ENCODE measurements at places on chromosomes 5 and 9.

DNA sequence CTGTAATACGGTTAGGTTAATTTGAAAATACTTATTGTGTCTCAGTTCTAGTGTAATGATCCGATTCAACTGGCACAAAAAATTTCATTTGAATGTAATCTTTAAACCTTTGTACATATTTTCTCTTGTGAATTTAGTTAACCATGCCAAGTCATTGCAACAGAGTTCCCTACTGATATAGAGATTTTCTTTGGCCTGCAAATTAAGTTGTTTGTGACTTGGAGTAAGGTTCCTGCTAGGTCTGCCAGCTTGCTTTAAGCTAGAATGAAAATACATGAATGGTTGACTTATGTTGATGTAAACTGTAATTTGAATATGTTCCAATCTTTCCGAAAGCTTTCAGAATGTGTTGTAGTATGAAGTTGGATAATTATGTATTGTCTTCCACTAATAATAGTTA lies 1004.1 kb upstream of the EDIL3 start:
- no peak for DNase-seq

DNA sequence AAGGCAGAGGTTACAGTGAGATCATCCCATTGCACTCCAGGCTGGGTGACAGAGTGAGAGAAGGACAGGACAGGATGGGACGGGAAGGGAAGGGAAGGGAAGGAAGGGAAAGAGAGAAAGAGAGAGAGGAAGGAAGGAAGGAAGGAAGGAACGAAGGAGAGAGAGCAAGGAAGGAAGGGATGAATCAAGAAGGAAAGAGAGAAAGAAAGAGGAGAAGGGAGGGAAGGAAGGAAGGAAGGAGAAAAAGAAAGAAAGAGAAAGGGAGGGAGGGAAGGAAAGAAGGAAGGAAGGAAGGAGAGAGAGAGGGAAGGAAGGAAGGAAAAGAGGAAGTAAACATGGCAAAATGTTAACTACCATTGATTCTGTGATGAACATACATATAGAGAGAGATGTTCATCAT lies 28.8 kb downstream of the SGTB start:
- no peak for DNase-seq

GRCh38 chr9:127407492-127407843 lies 10.5 kb downstream of the SLC2A8 start:
- DNase-seq = no peak

GRCh38 chr5:43073597-43074546 lies 33.8 kb upstream of the ANXA2R start:
- DNase-seq = peak; percentile 67

DNA sequence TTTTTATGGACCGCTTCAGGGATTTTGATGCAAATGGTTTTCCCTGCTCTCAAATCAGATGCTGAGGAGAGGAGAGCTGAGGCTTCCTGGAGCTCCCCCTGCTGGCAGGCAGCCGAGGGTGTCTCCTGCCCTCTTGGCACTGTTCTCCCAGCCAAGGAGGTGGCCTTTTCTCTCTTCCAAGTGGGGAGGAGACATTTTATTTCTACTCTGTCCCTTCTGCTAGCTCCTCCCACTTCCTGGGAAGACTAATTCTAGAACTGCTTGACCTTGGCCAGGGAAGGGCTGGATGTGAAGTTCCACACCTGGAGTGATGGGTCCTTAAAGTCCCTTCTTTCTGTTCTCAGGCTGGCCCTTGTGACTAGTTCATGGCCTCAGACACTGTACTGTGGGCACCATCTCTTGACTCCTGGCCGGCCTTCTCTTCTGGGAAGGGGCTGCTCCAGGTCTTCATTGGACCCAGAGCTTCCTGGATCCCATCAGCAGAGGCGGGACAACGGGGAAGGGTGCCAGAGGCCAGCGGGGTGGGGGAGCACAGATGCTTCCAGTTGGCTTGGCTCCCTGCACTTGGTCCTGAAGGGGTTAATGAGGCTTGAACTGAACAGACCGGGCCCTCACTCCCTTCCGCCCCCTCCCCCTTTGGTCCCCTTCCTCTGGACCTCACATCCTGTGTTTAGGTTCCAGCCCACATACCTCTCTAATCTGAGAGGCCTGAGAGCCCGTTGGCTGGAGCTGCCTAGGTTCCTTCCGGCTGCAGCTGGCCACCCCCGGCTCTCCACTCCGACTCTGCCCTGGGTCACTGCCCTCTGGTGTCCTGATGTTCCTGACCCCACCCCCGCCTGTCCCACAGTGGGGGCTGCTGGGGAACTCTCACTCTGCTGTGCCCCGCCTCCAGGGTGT lies 32.1 kb downstream of the PTPA start:
- DNase-seq = peak; percentile 33

DNA sequence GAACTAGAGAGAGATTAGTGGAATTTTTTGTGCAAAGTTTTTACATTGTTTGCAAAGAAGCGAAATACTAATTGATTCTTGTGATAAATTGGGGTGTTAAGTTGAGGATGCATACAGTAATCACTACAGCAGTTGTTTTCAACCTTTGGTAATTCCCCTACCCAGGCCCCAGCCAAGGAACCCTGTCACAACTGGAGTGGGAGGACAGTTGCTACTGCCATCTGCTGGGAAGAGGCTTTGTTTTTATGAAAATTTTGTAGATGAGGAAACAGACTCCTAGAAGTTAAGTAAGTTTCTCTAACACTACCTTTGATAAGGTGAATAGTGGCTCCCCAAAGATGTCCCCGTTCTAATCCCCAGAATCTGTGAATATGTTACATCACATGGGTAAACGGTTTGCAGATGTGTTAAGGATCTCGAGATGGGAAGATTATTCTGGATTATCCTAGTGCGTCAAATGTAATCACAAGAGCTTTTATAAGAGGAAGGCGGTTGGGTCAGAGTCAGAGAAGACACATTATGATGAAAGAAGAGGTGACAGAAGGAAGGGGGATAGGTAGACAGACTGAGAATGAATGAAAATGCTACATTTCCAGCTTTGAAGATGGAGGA lies 34.0 kb upstream of the PPP1R2B start:
- DNase-seq = peak; percentile 5

- DNase-seq = no peak
These were observed 12.0 kb downstream of the BTNL9 start for GRCh38 chr5:181051841-181052671.

DNA sequence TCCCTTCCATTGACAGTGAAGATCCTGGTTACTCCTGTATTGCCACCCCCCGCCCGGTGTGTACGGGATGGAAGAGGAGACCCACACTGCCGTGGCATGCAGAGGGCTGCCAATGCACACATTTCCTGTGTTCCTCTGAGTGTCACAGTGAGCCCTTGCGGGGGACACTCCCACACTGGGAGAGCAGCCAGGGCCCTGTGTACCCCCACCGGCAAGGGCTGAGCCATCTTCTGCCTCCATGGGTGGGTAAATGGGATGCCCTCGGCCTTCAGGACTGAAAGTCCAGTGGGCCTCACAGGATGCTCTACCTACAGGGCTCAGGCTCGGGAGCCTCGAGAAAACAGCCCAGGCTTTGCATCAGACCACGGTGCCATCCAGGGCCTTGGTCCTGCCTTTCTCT lies 18.1 kb downstream of the IRX1 start:
- DNase-seq = no peak

DNA sequence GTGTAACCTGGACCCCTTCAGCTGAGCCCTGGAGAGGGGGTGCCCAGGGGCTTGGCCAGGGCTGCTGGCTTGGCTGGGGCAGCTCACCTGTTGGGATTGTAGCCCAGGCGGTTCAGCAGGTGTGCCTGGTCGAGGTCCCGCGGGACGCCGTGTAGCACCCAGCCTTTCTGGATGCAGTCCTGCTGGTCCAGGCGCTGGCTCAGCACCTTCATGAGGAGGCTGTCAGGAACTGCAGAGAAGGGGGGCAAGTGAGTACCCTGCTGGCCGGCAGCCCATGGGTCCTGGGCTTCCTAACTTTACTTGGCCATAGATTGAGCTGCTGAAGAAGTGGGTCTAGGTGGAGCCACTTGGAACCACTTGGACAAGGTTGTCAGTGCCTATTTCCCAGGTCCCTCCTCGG lies 85.5 kb downstream of the AK8 start:
- DNase-seq = no peak

Data from inflammatory macrophage treated with lipopolysaccharide for 1 hour (primary cell).